NCI-H2081 treated with DMSO at 0.1 percent for 48 hours (cell line): ENCODE measurements at places on chromosomes 7 and 10.
A peak's percentile ranks its signal among the peaks of the same experiment; 100 is the strongest.

DNA sequence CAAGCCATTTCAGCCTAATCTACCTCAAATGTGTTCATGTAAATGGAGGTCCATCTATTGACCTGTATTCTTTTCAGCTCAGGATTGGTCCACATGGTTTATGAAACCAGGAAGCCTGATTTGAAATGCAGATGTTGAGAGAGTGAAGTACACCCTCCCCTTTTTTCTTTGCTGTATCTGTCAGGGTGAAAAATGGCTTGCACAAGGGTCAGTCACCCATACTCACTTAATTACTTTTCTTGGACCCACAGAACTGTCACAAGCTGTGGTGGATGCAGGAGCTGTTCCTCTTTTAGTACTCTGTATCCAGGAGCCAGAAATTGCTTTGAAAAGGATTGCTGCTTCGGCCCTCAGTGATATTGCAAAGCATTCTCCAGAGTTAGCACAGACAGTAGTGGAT lies 41.2 kb downstream of the SPAG6 start:
- DNase-seq: no peak

- no peak for DNase-seq
These were observed 181.9 kb upstream of the PRSS58 start for GRCh38 chr7:142439739-142440138.

GRCh38 chr7:15559416-15559928 lies 2.3 kb downstream of the AGMO start:
- peak; percentile 68 for DNase-seq

GRCh38 chr7:30921540-30922401 lies 10.1 kb downstream of the AQP1 start:
- DNase-seq: no peak

- DNase-seq: no peak
These were observed 49.7 kb downstream of the SEC61G start for GRCh38 chr7:54709283-54709682.

- no peak for DNase-seq
These were observed 32.7 kb downstream of the CALML5 start for GRCh38 chr10:5466451-5467206.

GRCh38 chr10:22693371-22693784 lies 21.0 kb downstream of the PIP4K2A start:
- no peak for DNase-seq
